ENCODE measurements at places on chromosomes 7 and 10.
A peak's percentile ranks its signal among the peaks of the same experiment; 100 is the strongest.

DNA sequence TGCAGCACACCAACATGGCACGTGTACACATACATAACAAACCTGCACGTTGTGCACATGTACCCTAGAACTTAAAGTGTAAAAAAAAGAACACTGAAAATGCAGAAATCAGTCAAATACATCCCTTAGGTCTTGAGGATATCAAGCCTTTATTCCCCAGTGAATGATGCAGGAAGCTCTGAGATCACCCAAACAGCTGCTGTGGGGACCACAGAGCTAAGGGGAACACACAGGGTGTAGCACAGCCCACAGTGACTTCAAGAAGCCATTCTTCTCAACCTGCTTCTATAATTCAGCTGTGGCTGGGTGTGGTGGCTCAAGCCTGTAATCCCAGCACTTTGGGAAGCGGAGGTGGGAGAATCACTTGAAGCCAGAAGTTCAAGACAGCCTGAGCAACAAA lies 314.9 kb downstream of the CALN1 start:
- DNase-seq, result no peak

- no peak for DNase-seq
Observed at GRCh38 chr10:110870823-110871297, 868 bp upstream of the PDCD4 start.

DNA sequence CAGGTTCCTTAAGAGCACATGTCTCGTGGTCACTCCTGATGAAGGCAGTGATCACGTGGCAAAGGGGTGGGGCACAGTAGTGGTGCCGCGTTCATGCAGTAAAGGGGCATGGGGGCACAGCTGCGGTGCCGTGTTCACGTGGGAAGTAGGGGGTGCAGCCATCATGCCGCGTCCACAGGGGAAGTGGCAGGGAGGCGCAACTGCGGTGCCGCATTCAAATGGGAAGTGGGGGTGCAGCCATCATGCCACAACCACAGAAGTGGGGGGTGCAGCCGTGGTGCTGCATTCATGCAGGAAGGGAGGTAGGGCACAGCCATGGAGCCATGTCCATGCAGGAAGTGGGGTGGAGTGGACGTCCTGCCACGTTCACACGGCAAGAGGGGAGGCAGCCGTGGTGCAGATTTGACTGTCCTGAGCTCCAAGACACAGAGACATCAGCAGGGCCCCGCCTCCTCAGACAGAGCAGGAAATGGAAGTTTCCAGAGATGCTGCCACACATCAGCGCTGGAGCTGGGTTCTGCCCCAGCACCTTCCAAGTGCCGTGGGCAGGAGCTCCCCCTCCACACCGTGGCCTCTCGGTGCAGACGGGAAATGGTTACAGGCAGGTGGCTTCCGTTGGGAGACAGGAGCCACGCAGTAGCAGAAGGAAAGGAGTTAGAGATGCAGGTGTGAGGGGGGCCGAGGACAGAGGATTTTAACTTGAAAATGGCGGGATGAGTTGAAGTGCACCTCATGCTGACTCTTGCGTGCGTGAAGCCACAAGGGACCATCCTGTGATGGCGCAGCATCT lies 95.0 kb upstream of the DDC start:
- no peak for DNase-seq

- DNase-seq, result no peak
Observed at GRCh38 chr7:75983471-75984129, 10.8 kb downstream of the TMEM120A start.

DNA sequence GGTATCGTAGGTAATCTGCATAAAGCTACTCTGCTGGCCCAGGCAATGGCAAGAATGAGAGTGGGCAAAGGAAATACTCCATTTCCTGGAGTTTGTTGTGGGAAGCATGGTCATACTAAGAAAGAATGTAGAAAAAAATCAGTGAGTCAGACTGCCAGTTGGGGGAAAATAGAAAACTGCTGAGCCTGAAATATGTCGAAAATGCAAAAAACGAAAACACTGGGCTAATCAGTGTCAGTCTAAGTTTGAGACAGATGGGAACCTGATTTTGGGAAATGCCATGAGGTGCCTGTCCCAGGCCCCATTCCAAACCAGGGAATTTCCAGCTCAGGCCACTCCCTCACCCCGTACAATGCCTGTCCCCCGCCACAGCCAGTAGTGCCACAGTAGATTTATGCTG lies 150.0 kb downstream of the ZNF33B start:
- DNase-seq, result no peak

- no peak for DNase-seq
Observed at GRCh38 chr10:22655312-22655981, 58.9 kb downstream of the PIP4K2A start.

GRCh38 chr7:86939197-86939814 lies 120.1 kb downstream of the ELAPOR2 start:
- peak; percentile 42 for DNase-seq

DNA sequence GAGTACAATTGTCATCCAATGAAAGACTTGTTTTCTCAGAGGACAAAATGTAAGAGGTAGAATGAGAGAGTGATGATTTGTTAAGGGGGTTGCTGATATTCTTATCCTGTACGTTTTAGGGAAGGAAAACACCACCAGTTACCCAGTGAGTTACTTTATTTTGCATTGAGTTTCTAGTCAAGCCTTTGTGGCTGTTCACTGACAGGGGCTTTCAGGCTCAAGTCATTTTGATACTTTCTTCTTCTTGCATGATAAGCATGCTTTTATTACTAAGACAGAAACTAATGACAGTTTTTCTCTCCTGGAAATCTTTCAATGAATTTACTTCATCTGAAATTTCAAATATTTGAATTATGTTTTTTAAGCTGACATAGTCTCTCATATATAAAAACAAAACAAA lies 710.2 kb upstream of the POM121L12 start:
- DNase-seq, result no peak

DNA sequence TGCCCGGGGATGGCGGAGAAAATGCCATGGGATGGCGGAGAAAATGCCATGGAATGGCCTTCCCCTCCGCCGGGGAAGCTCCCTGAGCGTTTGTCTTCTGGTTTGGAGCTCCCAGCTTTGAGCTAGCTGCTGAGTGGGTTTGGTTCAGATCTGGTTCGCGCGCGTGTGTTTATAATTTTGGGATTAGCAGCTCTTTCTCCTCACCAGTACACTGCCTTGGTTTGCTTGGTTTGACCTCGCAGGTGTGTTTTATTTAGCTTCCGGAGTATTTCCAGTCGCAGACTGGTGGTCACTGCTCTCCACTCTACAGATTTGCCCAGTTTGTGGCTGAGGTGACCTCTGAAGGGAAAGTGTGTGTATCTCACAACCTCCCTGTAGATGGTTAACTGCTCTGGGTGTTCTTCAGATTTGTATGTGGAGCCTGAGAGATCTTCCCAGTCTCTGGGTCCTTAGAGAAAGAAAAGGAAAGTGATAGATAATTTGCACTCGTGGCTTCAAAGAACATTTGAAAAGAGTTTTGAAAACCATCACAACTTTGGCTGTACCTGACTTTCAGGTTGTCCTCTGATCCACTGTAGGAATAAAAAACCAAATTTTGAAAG lies 597 bp downstream of the ZNF277 start:
- DNase-seq, result peak; percentile 17

- DNase-seq, result no peak
Observed at GRCh38 chr7:155426543-155427410, 31.2 kb upstream of the EN2 start.

GRCh38 chr7:149887311-149887710 lies 13.5 kb downstream of the ATP6V0E2 start:
- no peak for DNase-seq

DNA sequence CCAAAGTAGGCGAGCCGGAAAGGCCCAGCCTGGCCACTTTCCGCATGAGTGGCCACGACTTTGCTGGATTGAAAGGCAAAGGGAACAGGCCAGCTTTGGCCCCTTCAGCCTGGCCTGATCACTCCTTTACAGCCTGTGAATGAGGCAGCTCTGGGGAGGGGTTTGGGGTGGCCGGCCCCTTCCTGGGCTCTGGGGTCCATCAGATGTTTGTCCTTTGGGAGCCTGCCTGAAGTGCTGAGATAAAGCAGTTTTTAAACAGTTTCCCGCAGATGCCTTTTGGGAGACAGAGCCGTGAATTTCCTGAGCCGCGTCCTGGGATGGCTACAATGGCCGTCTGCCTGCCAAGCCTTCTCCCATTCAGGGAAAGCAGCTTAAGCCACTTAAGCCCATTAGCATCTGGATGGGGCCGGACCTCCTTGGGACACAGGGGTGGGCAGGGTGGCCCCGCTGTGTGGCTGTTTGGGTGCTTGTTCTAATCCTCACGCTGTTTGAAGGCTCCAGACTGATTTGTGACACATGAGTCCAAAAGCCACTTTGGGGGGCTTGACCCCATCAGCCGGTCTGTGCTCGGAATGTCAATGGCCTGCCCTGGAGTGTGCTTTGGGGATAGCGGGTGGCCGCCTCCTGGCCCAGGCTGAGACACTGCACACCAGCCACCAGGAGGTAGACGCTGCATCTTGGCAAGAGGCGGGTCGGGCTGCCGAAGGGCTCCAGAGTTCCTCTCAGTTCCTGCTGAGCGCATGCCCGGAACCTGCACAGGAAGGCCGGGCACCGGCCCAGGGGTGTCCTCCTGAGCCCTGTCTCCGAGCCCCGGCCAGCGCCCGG lies 38.9 kb downstream of the NKX6-2 start:
- no peak for DNase-seq

DNA sequence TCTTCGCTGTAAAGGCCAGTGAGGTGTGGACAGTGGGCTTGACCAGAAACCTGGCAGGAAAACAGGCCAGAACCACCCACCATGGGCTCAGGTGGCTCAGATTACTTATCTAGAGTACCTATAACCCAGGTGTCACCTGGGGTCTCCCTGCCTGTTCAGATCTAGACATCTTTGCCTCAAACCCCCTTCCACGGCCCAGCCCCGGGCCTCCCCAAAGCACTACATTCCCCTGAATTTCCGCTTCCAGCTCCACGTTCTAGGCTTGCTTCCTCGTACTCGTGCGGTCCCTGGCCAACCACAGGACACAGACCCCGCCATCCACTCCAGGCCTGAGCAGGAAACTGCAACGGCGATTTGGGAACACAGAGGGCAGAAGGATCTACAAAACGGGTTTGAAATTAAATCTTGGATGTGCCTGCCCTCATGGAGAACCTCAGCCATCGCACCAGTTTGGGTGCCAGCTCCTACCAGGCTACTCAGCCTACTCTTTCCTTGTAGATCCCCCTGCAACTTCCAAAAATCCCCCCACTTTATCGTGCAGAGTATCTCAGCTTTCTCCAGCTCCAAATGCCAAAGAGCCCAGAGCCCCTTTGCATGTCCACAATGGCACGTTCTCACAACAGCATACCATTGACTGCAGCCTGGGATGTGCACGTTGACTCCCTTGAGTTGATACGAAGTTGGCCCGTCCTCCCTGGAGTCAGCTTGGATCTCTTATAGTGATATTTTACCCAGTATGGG lies 62.7 kb upstream of the CACUL1 start:
- DNase-seq, result no peak

- DNase-seq, result peak; percentile 70
Observed at GRCh38 chr7:94510582-94511496, 1.2 kb downstream of the CASD1 start.

DNA sequence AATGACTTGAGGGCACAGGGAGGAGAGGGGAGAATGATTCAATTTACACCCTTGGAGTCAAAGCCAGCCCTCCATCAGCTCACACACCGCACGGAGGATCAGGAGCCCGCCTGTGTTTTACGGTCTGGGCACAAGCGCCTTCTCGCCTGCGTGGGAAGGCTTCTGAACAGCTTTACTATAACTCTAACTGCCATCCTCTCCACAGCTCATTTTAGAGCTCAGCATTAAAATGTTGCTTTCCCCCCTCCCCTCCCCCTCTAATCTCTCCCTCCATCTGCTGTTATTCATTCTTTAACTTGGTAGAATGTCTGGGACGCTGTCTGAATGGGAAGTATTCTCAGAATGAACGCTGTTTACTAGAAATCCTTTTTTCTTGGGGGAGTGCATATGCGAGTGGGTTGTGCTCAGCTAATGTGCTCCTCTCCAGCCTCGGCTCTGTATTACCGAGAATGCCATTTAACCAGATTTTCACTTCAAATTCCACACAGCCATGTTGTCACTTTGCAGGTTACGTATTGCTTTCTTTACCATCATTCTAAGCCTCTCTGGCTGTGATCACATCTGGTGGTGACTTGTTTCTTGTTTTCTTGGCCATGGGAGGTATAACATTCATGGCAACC lies 140.1 kb downstream of the GFRA1 start:
- DNase-seq, result no peak

GRCh38 chr7:30005464-30005863 lies 15.9 kb upstream of the SCRN1 start:
- no peak for DNase-seq

DNA sequence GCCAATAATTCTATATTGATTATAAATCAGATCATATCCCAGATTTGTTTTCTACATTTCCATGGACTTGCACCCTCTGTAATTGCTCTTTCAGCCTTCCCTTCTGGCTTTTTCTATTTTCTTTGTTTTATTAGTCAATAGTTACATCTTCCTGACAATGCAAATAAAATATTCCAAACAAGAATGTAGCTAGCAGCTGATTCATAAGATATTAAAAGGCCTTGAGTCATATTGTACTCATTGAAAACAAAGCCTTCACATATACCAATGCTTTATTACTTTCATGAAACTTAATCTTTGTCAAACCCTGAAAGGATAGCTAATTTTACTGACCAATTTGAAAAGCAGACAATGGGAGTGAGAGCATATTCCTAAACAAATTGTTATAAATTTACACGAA lies 10.7 kb upstream of the SFMBT2 start:
- no peak for DNase-seq

GRCh38 chr10:99983280-99983988 lies 26.3 kb downstream of the DNMBP start:
- DNase-seq, result no peak

DNA sequence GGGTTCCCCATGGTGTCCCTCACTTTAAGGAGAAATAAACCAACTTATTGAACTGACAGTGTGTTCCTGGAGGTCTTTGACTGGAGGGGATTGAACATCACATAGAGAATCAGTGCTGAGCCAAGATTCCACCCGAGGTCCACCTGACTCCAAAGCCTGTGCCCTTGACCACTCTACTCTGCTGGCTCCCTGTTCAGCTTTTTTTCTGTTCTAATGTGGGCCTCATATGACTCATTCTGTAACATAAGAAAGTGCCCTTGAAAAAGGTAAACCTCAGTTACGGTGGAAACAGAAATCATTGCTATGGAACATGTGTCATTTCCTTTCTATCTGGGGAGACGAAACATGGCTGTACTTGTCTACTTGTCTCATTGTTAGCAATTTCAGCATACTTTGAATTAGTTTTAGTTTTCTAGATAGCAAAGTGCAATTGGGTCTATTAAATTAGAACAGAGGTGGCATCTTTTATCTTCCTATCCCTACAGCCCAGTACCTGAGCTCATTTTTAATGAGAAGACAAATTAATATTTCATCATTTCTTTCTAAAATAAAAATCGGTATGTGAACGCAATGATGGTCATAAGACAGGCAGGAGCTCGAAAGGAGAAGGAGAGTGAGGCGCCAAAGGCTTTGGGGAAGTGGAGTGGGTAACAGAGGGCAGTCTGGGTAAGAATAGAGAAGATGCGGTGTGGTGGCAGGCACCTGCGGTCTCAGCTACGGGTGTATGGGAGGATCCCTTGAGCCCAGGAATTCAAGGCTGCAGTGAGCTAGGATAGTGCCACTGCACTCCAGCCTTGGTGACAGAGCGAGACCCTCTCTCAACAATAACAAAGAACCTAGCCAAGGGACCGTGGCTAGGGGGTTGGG lies 1.5 kb downstream of the GSDME start:
- DNase-seq, result no peak

GRCh38 chr10:120539076-120539475 lies 82.0 kb downstream of the PLPP4 start:
- no peak for DNase-seq

All from NCI-H748 treated with DMSO at 0.1 percent for 48 hours (cell line).